ENCODE measurements at places on chromosomes 3 and 15.

DNA sequence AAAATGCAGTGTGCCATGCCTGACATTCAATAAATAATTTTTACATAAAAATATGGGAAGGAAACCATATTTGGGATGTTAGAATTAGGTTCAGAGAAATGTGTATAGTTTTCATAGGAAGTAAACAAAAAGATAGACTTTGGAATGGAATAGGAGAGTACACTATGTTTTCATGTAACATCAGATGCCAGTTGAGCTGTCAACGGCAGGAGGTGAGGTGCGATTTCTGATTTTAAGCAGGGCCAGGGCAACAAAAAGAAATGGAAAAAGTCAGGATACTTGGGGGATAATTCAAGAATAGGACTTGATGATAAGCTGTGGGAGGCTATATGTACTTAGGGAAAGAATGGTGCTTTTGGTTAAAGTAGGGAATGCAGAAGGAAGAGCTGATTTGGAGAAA is 639.5 kb downstream of the OTOL1 start:
- DNase-seq: no peak

DNA sequence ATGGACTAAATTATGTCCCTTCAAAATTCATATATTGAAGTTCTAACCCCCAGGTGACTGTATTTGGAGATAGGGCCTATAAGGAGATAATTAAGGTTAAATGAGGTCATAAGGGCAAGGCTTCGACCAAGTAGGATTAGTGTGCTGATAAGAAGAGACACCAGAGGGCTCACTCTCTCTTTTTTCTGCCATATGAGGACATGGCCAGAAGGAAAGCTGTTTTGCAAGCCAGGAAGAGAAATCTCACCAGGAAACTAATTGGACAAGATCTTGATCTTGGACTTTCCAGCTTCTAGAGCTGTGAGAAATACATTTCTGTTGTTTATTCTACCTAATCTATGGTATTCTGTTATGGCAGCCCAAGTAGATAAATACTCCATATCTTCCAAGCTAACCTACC is 503.6 kb upstream of the NAALADL2 start:
- DNase-seq: no peak

- no peak for DNase-seq
Observed at GRCh38 chr3:141307351-141308059, 60.8 kb upstream of the ZBTB38 start.

DNA sequence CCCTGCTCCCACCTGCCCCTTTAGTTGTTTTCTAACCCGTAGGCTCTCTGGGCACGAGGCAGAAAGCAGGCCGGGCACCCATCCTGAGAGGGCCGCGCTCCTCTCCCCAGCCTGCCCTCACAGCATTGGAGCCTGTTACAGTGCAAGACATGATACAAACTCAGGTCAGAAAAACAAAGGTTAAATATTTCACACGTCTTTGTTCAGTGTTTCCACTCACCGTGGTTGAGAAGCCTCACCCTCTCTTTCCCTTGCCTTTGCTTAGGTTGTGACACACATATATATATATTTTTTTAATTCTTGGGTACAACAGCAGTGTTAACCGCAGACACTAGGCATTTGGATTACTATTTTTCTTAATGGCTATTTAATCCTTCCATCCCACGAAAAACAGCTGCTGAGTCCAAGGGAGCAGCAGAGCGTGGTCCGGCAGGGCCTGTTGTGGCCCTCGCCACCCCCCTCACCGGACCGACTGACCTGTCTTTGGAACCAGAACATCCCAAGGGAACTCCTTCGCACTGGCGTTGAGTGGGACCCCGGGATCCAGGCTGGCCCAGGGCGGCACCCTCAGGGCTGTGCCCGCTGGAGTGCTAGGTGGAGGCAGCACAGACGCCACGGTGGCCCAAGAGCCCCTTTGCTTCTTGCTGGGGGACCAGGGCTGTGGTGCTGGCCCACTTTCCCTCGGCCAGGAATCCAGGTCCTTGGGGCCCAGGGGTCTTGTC is 48.5 kb downstream of the PGPEP1L start:
- DNase-seq: no peak

DNA sequence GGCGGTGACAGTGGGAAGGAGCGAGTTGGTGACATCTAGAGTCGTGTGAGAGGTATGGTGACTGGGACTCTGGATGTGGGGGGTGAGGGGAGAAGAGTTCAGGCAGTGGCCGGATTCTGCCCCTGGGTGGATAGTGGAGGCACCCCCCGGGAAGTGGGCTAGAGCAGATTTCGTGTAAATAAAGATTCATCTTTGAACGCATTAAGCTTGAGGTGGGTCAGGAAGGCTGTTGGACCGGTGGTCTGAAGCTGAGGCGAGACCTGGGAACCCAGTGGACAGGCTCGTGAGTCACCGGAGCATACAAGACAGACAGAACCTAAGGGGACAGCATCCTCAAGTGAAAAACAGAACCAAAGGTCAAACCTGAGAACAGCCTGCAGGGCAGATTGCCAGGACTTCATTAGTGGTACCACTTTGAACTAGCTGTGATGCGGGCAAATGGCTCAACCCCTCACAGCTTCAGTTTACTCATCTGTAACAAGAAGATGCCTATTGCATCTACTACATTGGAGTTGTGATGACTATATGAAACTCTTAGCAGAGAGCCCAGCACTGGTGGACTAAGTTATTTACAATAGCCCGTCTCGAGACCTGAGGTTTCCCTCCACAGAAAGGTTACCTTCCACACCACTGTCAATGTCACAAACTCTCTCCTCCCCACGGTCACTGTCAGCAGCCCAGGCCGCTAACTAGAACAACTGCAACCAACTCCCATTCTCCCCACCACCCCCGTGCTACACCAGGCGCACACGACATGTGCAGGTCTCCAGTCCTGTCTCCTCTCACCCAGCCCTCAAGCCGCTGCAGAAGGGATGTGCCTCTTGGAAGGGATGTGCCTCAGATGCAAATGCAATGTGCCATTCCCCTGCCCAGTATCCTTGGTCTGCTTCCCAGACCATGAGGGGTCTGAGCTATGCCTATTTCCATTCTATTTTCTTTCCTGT is 901 bp upstream of the CLN6 start:
- DNase-seq: no peak

GRCh38 chr3:108222853-108223565 is 785 bp upstream of the IFT57 start:
- no peak for DNase-seq

GRCh38 chr15:47362118-47362905 is 355.0 kb upstream of the SEMA6D start:
- DNase-seq: no peak

DNA sequence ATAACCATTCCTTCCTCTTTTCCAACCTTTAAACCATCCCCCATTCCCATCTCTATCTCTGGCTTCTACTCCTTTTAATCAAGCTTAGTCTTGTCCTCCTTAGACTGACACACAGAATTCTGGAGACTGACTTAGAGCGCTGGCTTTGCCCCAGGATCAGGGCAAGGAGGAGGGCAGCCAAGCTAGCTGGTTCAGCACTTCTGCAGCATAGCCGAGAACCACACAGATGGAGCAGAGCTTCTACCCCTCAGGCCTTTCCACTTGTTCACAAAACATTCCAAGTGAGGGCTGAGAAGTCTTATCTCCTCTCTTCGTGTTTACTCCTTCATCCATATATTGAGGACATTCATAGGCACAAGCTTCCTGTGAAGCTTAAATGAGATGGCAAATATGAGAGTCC is 246.5 kb upstream of the PEX5L start:
- DNase-seq: no peak

DNA sequence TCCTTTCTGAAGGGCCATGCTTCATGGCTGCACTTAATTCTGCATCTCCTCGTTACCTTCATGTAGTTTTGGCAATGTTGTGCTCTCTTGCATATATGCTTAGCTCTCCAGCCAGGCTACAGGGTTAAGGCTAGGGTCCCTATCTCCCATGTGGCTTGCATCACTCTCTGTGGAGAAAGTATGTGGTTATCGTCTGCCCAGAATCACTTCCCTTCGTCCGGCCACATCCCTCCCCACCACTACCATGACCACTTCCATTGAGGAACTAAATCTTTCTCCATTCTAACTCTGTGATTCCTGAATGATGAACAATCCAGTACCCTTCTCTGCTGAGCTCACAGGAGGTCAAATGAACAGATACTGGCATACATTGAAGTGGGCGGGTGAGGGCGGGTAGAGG is 34.0 kb downstream of the WWTR1 start:
- DNase-seq: peak; percentile 58

- DNase-seq: no peak
Observed at GRCh38 chr3:177449360-177450006, 252.2 kb upstream of the TBL1XR1 start.

DNA sequence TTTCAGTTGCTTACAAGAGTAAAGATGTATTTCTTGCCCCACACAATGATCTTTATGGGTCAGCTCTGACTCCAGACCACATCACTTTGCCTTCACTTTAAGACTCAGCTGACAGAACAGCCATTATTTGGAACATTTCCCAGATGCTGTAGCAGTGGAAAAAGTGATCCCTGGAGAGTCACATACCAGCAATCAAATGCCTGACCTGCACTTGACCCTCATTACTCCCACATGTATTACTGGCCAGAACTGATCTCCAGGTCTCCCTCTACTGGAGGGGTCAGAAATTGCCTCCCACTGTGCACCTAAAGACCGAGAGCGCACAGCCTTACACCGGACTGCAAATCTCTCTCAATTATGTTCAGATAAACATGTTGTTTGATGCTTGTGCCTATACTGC is 88.6 kb upstream of the ZNF385D start:
- DNase-seq: no peak

- peak; percentile 31 for DNase-seq
Observed at GRCh38 chr3:177932750-177933660, 603.2 kb upstream of the KCNMB2 start.

All from GDM1 (cell line).